HCEC 1CT (cell line): ENCODE measurements at places on chromosomes 13 and 19.

- DNase-seq, result no peak
These were observed at the start of gene SIGLEC9 for GRCh38 chr19:51124729-51125128. Gene SIGLEC9 (plus strand): TSS chr19:51124906. CDS start chr19:51124975, 69 bp downstream.

- DNase-seq, result peak; percentile 54
These were observed at the start of gene SLITRK6 for GRCh38 chr13:85799097-85799582. Gene SLITRK6 (minus strand): TSS chr13:85799419. CDS start chr13:85796508, 2,911 bp downstream.

DNA sequence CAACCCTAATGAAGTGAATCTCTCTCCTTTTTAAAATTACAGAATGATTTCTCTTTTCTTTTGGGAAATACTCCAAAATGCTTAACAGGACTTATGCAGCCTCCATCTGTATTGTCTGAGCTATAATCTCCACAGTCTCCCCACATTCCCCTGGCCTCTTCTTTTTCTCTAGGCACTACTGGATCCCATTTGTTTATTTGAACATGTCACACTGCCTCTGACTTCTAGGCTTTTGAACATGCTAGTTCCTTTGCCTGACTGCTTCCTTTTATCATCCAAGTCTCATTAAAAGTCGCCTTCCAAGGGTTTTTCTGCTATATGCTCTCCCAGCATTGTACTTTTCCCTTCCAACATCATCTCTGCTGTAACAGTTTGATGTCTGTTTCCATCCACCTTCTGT is 548.7 kb downstream of the PCDH9 start:
- DNase-seq, result no peak

DNA sequence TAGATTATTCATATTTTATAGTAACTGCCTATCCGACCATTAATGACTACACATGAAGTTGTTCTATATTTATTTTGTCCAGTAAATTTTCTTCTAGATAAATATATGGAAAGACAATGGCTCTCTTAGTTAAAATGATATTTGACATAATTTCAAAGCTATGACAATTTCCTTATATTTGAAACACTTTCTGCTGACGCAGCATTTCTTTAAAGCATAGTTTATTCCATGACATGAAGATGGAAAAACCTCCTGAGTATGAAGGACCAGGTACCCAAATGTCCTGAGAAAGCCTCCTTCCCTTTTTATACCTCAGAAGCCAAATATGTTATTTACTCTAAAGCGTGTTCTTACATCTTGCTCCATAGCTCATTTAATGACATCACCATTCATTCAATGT is 831.6 kb downstream of the EFNB2 start:
- no peak for DNase-seq

- no peak for DNase-seq
These were observed 19.7 kb upstream of the CLN5 start for GRCh38 chr13:76971851-76972829.

GRCh38 chr19:28301463-28301862 is 911.5 kb downstream of the UQCRFS1 start:
- DNase-seq, result no peak

- no peak for DNase-seq
These were observed 853 bp upstream of the CACNA1A start for GRCh38 chr19:13507053-13507611.

- no peak for DNase-seq
These were observed 23.6 kb upstream of the ASPDH start for GRCh38 chr19:50537306-50537685.

- DNase-seq, result no peak
These were observed 38.8 kb downstream of the TDRD3 start for GRCh38 chr13:60435762-60436374.

GRCh38 chr19:48493718-48494401 is 17.8 kb downstream of the LMTK3 start:
- DNase-seq, result no peak

DNA sequence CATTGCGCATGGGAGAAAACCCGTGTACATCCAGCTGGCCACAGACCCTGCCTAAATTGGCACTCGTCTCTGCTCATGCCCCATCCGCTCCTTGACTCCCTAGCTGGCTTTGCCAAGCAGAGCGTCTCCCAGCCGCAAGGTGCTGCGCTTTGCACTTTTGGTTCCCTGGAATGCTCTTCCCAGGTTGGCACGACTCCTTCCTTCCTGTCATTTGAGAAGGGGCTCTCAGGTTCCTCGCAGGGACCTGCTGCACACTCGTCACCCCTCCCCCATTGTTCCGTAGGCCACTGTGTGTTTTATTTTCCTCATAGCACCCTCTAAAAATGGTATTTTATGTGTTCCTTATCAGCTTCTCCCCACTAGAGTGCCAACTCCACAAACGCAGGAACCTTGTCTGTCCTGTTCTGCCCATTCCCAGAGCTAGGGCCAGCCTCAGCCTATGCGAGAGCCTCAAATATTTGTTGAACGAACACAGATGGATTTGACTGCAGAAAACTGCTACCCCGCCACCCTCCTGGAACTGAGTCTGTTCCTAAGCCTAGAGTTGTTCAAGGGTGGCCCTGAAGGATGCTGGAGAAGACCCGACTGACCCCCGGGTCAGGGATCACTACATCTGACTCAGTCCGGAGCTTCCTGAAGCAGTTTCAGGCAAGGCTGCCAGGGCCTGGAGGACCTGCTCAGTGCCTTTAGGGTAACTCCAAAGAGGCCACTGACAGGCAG is 8.4 kb upstream of the CEBPA start:
- no peak for DNase-seq

DNA sequence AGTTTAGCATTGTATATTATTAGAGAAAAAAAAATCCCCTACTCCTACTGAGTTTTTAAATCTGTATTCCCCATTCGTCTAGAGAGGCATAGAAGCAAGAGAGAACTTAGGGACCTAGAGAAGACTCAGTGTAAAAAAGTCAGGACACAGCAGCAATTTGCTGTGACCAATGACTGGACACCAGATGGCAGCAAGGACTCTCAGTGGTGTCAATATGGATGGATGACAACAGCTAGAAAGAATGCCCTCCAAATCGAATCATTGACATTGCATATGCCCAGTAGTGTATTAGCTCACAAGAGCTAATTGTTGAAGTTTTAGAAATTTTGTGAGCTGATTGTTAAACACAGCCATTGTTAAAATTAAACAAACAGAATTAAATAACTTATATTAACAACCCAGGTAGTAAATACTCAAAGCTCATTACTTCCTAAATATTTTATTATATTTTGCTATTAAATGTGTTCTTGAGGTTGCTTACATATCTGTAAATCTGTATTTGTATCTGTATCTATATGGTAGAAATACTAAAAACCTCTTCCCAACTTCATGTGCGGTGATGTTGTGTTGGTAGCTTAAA is 43.9 kb downstream of the SIAH3 start:
- DNase-seq, result peak; percentile 46

DNA sequence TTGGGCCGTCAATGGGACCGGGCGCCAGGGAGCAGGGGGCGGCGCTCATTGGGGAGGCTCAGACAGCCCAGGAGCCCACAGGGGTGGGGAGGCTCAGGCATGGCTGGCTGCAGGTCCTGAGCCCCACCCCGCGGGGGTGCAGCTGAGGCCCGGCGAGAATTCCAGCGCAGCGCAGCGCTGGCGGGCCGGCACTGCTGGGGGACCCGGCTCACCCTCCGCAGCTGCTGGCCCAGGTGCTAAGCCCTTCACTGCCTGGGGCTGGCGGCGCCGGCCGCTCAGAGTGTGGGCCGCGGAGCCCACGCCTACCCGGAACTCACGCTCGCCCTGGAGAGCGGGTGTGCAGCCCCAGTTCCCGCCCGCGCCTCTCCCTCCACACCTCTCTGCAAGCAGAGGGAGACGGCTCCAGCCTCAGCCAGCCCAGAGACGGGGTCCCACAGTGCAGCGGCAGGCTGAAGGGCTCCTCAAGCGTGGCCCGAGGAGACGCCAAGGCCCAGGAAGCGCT is 1227.4 kb downstream of the PCDH17 start:
- DNase-seq, result no peak

DNA sequence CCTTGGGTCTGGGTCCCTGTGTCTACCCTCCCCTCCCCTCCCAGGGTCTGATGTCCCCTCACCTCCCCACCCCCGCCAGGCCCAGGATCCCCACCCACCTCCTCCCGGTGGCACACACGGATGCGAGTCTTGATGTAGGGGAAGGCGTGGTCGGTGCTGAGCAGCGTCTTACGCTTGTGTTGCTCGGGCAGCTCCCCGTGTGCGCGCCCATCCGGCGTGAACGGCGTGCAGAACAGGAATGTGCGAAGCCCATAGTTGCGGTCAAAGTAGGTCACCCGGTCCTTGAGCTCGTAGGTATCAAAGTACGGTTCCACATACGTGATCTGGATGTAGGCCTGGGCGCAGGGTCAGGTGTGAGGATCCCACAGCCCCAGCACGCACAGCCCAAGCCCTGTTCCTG is 4.4 kb upstream of the KANK2 start:
- DNase-seq, result no peak

DNA sequence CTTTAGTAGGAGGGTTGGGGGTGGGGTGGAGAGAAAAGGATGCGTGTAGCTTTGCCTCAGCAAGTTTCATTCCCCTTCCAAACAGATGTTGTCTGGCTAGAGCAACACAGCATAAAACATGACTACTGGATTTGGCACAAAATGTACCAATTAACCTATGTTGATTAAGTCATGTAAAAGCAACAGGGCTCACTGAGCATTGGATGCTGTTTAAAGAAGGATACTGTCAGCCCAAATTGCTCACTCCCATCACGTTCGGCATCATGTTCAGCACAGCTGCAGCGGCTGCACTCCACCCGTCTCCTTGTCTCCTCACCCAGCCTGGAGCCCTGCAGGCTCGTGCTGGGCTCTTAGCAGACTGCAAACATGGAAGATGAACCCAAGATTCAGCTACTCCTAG is 77.5 kb downstream of the DLEU7 start:
- no peak for DNase-seq

DNA sequence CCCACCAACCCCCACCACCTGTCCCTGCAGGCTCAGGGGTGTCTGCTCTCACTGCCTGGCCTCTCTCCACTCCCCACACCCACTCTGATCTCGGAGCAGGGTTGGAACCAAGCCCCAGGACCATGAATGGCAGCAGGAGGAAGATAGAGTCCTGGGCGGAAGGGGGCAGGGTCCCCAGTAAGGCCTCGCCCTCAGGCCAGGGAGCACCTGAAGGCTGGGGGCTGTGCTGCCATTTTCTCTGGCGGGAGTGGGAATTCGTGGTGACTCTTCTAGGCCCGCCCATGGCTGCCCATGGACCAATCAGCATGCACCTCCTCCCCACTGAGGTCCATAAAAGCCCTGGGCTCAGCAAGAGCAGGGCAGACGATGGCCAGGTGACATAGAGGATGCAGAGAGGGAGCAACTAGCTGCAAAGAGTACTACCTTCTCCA is 25.0 kb downstream of the KBTBD6 start:
- DNase-seq, result no peak

DNA sequence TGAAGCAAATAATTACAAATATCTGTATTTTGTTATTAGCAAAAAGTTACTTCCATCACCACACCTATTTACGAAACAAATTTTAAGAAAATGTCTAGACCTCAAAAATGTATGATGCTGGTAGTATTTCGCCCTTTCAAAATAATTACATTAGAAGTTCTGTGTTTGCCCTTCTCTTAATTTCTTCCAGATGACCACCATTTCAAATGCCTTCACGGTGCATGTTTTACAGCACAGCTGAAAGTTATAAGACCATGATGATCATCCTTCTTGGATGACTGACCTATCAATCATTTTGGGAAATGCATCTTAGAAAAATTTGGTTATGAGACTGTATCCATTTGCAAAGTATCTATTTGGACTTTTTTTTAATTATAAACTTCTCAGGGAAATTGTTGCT is 390.8 kb downstream of the SLITRK6 start:
- no peak for DNase-seq

DNA sequence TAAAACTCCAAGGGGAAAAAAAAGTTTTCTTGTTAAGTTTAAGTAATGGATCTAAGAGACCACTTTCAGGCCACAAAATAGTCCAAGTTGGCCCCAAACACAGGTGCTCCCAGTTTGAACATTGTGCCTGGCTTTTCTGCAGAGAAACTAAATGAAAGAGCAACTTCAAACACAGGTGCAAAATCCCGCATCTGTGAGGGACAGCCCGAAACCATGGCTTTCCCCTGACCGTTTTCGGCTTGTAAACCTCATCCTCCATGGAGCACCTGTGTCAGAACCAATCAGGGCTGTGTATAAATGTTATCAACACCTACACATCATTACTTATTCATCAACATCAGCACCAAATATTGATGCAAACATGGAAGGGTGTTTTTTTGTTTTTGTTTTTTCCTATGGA is 126.8 kb upstream of the OBI1 start:
- no peak for DNase-seq

DNA sequence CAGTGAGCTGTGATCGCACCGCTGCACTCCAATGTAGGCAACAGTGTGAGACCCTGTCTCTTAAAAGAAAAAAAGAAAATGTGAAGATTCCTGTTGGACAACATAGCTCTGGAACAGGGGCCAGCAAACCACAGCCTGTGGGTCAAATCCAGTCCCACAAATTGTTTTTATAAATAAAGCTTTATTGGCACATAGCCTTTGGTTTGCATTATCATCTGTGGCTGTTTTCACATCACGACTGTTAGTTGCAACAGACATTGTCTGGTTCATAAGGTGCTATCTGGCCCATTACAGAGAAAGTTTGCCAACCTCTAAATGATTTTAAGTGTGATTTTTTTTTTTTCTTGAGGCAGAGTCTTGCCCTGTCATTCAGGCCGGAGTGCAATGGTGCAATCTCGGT is 49.4 kb upstream of the USE1 start:
- DNase-seq, result no peak

- DNase-seq, result peak; percentile 60
These were observed 8.9 kb upstream of the CCDC9 start for GRCh38 chr19:47247308-47247990.

GRCh38 chr19:2867025-2867991 is at the start of gene ZNF556:
Gene ZNF556 (plus strand): TSS chr19:2867335. CDS start chr19:2867422, 87 bp downstream.
- no peak for DNase-seq

DNA sequence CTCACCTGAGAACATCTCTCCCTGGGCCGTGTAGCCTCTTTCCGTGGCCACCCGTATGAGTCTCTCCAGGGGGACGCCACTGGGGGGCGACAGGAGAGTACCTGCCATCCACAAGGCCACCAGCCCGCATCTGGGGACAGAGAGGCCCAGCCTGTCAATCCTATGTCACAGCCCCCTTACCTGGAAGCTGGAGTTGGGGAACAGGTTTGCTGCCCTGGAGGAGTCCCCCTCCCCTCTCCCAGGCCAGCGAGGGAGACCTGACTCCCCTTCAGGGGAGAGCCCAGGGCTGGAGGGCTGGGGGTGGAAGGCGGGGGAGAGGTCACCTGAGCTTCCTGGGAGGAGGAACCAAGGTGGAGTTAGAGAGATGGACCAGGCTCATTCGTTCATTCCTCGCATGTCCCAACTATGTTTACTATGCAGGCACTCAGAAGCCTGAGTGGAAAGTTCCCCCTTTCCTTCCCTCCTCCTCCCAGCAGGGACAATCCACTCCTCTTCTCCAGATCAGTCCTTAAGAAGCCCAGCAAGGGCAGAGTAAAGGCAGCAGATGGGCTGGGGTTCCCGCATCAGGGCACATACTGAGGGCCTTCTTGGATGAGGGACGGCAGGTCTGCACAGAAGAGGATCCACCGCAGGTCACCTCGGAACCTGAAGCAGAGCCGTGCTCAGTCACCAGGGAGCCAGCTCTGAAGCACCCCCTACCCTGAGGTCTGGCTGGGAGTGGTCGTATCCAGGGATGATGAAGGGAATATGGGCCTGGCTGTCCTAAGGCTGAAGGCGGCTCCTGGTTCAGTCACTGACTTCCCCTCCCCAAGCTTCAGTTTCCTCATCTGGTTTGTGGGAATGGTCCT is 5.5 kb downstream of the ACTMAP start:
- no peak for DNase-seq

- DNase-seq, result no peak
These were observed 13.3 kb downstream of the SPATA13 start for GRCh38 chr13:24173795-24174194.

- no peak for DNase-seq
These were observed 472.8 kb downstream of the OLFM4 start for GRCh38 chr13:53501387-53501786.

GRCh38 chr13:102983496-102983895 is 82.7 kb downstream of the SLC10A2 start:
- DNase-seq, result no peak
